ENCODE measurements at places on chromosomes 5 and 9. TPM values are rescaled to one million over a fixed set of nuclear protein-coding genes. Genes with fewer than 3 reads are reported as not detected.

The BAAT gene
- total RNA-seq = 0.15 TPM

DNA sequence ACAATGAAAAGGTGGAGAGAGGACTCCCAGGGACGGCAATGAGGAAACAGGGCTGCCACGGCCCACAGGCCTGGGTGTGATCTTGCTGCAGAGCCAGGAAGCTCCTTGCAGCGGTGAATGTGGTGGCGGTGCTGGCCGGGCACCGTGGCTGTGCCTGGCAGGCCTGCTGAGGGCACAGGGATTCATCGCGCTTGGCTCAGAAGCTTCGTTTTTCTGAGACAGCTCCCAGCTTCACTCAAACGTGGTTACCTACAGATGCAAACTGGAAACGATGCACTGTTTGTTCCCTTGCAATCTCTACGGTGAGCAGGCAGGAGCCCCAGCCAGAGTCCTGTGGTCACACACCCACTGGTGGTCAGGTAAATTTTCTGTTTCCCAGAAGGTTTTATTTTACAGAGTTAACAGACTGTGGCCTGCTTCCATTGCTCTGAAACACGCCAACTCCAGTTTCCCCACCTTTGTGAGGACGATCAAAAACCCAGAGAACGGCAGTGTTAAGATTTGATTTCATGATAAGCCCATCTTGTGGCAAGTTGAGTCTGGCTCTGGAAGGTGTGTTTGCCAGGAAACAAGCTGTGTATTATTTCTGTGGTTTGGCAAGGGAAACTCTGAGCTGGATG is 183.9 kb downstream of the AUH start:
- H3K4me3 ChIP-seq = no peak overlapping the region
- no peak for DNase-seq
- H3K36me3 ChIP-seq = no peaks in the 10 kb centered on the region
- no peak overlapping the region for H3K27ac ChIP-seq
- H3K4me1 ChIP-seq = peaks cover 9% of the 10 kb centered on the region
- H3K27me3 ChIP-seq = no peaks in the 10 kb centered on the region

The PPP2R2B gene
- total RNA-seq = 16.7 TPM

The SOX30 gene
- not detected for total RNA-seq

DNA sequence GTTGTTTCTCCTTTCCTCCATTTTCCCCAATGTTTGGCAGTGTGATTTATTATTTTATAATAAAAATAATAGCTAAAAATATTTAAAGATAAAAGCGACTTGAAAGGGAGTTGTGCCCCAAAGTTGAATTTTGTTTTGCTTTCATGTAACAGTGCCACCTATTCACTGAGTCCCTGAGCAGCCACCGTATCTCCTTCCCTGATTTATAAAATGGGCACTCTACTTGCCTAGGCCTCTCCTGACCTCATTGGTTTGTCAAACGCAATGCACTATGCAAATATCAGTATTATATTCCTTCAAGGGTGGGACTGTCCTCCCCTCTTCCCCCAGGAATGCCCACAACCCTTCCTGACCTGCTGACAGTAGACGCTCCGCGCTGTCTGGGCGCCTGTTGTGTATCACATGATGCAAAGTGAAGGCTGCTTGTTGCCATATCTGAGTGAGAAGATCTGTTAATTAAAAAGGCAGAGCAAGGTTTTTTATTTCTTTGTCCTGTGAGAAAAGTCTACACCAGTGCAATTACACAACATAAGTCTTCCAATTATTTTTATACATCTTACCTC is 81.4 kb downstream of the TTC39B start:
- no peak overlapping the region for H3K4me3 ChIP-seq
- no peak overlapping the region for H3K27ac ChIP-seq
- DNase-seq = no peak
- peaks cover 14% of the 10 kb centered on the region for H3K36me3 ChIP-seq

- H3K27me3 ChIP-seq = peaks cover 2% of the 10 kb centered on the region
- no peak overlapping the region for H3K4me3 ChIP-seq
- DNase-seq = no peak
- no peaks in the 10 kb centered on the region for H3K36me3 ChIP-seq
- H3K4me1 ChIP-seq = no peaks in the 10 kb centered on the region
- no peak overlapping the region for H3K27ac ChIP-seq
These were observed 370.3 kb upstream of the IRX2 start for GRCh38 chr5:3121813-3122212.

DNA sequence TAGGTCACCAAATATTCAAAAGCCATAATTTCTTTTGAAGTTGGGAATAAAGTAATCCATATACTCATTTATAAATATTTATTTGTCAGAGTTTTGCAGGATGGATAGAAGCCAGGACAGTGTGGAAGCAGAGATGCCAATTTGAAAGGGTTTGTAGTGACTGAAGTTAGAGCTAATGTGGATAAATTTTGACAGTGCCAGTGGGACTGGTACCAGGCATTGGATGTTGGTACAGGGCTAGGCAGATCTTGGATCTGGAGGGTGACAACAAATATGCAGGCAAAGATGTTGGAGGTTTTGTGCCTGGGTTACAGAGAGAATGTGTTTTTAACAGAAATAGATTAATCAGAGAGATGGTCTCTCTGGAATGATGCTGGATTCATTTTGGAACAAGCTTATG is 135.6 kb downstream of the DMRTA1 start:
- no peak for DNase-seq
- H3K27me3 ChIP-seq = no peaks in the 10 kb centered on the region
- no peak overlapping the region for H3K27ac ChIP-seq
- H3K36me3 ChIP-seq = no peaks in the 10 kb centered on the region
- no peak overlapping the region for H3K4me3 ChIP-seq

GRCh38 chr5:117262572-117263131 is 688.0 kb upstream of the SEMA6A start:
- H3K4me1 ChIP-seq = no peaks in the 10 kb centered on the region
- no peak overlapping the region for H3K4me3 ChIP-seq
- H3K27me3 ChIP-seq = no peaks in the 10 kb centered on the region
- DNase-seq = no peak

DNA sequence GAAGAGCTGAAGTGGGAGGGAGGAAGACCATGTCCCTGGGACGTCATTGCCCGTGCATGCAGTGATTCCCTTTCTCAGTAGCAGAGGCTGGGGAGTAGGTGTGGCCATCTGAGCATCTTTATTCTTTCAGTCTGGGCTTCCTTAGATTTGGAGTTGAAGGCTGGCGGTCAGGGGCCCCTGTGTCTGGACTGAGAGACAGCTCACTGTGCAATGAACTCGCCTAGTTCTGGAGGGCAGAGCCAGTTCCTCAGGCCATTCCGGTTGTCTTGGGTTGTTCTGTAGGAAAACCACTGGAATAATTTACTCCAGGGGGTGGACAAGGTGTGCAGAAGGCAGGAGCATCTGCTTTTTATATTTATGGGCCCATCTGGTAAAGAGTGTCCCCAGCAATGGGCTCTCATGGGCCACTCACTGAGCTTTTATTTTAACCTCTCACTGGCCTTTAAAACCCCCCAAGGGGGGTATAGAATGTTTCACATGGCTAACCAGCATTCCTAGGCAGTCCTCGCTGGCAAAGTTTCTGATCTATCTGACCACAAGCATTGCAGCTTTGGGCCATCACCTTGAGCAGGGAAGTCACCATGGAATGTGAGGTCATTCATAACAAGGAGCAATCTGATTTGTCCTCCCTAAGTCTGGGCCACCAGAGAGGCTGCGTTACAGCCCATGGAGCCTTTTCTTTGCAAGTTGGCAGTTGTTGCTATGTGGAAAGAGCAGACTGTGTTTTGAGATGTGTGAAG is 9.2 kb downstream of the STC2 start:
- no peak overlapping the region for H3K4me3 ChIP-seq
- no peak for DNase-seq
- no peaks in the 10 kb centered on the region for H3K36me3 ChIP-seq
- H3K27me3 ChIP-seq = peaks cover 10% of the 10 kb centered on the region
- H3K27ac ChIP-seq = no peak overlapping the region
- H3K4me1 ChIP-seq = no peaks in the 10 kb centered on the region

DNA sequence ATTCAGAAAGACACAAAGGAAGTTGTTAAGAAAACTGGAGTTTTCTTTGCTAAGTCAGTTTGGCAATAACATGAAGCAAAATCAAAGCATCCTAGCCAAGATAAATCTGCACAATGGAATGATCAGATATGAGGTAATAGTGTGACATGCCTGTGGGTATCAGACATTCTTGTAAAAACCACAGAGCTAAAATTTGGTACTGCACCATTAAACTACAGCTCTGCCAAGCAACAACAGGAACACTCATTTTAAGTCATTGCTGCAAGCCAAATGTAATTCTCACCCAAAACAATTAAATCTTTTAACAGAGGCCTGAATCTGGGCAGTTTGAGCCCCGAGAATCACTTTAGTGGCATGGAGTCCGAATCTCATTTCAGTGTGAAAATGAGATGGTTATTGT is 96.6 kb downstream of the VCAN start:
- no peak for DNase-seq
- H3K4me3 ChIP-seq = no peak overlapping the region
- H3K36me3 ChIP-seq = no peaks in the 10 kb centered on the region
- H3K4me1 ChIP-seq = no peaks in the 10 kb centered on the region
- no peaks in the 10 kb centered on the region for H3K27me3 ChIP-seq

- H3K27me3 ChIP-seq = peaks cover 23% of the 10 kb centered on the region
- no peak overlapping the region for H3K27ac ChIP-seq
- peaks cover 5% of the 10 kb centered on the region for H3K4me1 ChIP-seq
- H3K36me3 ChIP-seq = no peaks in the 10 kb centered on the region
These were observed 137.1 kb downstream of the FGF1 start for GRCh38 chr5:142548739-142549275.

GRCh38 chr5:72464071-72464470 is 43.1 kb downstream of the ZNF366 start:
- no peak overlapping the region for H3K4me3 ChIP-seq
- H3K36me3 ChIP-seq = no peaks in the 10 kb centered on the region
- DNase-seq = no peak
- H3K27ac ChIP-seq = no peak overlapping the region

DNA sequence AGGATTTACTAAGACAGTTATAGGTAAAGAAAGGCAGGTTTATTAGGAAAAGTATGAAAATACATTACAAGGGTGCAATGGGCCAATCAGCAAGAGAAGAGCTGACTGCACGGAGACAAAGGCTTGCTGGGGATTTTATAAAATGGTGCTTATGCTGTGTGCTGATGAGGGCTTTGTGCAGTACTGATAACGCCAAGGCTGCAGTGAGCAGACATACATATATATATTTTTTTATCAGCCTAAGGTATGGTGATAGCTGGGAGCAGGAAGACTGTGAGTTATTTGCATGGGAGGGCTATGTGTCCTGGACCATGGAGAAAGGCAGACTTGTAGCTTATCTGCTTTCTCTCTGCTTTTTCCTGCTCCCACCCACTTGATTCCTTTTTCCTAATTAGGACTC is 208.1 kb upstream of the ACTBL2 start:
- no peak for DNase-seq
- H3K4me3 ChIP-seq = no peak overlapping the region
- H3K27ac ChIP-seq = no peak overlapping the region
- H3K36me3 ChIP-seq = no peaks in the 10 kb centered on the region

GRCh38 chr5:160628619-160628968 is 206.9 kb downstream of the PTTG1 start:
- no peak overlapping the region for H3K4me3 ChIP-seq
- H3K36me3 ChIP-seq = no peaks in the 10 kb centered on the region
- H3K27ac ChIP-seq = no peak overlapping the region
- no peaks in the 10 kb centered on the region for H3K4me1 ChIP-seq
- DNase-seq = no peak

DNA sequence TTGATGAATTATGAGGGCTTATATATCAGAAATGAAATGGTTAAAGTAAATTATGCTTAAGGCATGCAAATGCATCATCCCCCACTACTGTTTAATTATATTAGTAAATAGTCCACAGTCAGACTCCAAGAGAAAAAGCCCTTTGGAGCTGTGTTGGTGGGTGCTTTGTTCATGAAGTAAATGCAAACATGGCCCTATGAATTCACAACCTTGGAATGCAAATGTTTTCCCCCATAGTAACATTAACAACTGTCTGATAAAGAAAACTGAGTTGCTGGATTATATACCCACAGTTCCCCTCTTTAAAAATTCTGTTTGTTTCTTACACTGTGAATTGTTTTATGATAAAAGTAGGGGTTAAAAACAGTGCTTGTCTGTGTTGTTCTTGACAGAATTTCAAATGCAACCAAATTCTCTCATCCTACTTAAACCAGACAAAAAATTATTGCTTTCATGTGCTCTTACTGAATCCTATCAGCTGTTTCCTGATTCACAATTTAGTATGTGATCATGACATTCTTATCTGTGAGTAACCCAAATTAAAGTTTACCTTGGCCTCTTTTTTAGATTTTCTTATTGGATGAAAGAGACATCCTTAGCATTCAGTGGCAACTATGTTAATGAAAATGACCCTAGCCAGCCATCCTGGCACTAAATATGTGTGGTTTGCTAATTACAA is 48.5 kb upstream of the SNCAIP start:
- H3K36me3 ChIP-seq = no peaks in the 10 kb centered on the region
- H3K4me3 ChIP-seq = no peak overlapping the region
- no peak overlapping the region for H3K27ac ChIP-seq
- no peaks in the 10 kb centered on the region for H3K27me3 ChIP-seq

The TAF11L5 gene
- not detected for total RNA-seq

DNA sequence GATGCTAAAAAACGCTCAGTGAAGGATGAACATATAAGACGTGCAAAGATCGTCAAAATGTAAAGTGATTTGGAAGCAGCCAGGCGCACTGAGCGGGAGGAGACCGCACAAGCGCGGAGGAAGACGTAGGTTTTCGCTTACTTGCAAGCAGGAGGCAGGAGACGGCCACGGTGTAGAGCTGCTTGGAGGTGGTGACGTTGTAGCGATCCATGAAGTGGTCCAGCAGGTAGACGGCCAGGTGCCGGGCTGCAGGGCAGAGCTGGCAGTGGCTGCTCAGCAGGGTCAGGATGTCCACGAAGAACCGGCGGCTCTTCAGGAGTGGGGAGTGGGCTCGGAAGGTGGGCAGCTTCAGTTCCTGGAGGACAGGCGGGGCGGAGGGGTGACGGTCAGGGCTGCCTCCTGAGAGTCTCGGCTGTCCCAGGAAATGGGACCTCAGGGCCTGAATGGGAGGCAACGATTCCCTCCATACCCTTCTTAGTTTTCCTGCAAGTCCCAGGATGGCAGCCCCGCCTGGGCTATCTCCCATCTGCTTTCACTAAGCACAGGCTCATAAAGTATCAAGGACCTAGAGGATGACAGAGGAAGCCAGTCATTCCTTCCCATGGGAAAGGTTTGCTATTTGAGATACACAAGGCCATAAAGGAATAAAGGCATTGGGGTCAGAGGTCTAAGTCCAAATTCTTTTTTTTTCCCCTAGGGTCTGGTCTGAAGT is 31.8 kb downstream of the CCNJL start:
- H3K4me3 ChIP-seq = no peak overlapping the region
- DNase-seq = no peak
- H3K27ac ChIP-seq = no peak overlapping the region
- H3K4me1 ChIP-seq = no peaks in the 10 kb centered on the region

DNA sequence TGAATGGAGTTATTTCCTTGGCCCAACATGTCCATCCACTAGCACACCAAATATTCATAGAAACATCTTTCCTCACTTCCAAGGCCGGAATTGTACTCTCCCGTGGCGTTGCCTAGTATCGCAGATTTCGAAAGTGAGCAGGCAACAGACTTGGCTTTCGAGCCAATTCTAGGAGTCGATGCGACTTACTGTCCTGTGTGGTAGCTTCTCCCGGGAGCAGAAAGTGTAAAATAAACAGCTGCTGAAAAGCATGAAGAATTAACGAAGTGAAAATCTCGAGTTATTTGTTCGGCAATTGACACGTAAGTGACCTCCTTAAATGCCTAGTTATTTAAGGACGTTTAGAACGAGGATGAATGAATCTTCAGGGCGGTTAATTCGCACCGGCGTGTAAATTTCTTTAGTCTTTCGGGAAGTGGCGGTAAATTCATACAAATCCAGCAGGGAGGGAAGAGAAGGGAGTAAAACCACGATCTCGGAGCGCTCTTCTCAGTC is 449 bp upstream of the PCSK5 start:
- H3K4me1 ChIP-seq = peaks cover 10% of the 10 kb centered on the region
- H3K27ac ChIP-seq = no peak overlapping the region
- no peaks in the 10 kb centered on the region for H3K36me3 ChIP-seq
- H3K27me3 ChIP-seq = peaks cover 8% of the 10 kb centered on the region

The TUBB4B gene
- 100 TPM for total RNA-seq

The FAT2 gene
- total RNA-seq = not detected

Measured in CD4-positive, CD25-positive, alpha-beta regulatory T cell (primary cell).